ENCODE measurements at places on chromosomes 16 and 17.

- DNase-seq = peak; percentile 49
Measured at GRCh38 chr16:30947859-30948666, 805 bp upstream of the ORAI3 start.

GRCh38 chr17:76075364-76076145 lies 974 bp downstream of the GALR2 start:
- no peak for DNase-seq

GRCh38 chr17:20207262-20207985 lies 198.3 kb downstream of the SPECC1 start:
- DNase-seq = no peak

DNA sequence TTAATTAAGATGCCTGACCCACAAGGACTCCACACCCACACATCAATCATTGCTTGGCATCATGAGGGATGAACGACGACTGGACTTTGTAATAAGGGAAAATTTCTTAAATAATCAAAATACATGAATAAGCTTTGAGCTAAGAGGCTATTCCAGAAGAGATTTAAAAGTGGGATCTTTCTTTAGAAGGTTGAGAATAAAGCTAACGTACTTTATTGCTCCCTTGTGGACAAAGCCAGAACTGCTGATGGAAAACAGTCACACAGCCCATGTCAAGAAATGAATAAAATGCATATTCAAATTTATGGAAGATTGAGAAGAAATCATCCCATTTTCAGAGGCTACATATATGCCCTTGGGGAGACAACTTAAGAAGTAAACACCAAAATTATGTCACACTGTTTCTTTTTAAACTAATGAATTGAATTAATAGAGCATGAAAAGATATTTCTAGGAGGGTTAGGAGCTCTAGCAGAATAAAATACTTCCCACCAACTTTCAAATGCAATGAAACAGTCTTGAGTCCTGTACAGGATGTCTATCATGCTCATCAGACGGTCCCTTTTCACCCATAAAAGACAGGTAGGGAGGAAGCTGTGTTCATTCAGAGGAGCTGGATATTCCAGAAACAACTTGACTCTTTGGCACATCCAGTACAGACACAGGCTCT lies 60.2 kb upstream of the PHOSPHO1 start:
- no peak for DNase-seq

DNA sequence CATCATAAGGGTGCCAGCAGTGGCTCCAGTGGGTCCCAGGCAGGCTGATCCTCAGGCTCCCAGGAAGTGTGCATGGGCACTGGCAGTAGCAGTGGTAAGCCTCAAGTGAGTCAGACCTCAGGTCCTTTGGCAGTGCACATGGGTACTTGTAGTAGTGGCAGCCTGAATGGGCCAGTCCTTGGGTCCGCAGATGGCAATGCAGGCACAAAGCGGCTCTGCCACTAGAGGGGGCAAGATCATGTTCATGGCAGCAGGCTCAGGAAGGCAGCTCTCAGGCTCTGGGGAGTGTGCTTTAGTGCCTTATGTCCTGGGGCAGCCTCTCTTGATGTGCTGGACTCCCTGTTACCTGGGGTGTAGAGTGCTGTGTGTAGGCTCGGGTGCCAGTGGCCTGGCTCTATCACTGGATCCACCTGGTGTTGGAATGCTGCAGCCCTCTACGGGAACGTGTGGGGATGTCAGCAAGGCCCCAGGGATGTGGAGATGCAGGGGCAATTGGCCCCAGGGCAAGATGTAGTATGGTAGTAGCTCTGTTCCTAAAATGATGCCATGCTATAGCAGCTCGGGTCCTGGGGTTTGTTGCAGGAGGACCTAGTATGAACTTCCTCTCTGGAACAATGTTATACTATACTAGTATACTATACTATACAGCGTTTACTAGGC lies 11.0 kb downstream of the ACSM3 start:
- DNase-seq = peak; percentile 33

DNA sequence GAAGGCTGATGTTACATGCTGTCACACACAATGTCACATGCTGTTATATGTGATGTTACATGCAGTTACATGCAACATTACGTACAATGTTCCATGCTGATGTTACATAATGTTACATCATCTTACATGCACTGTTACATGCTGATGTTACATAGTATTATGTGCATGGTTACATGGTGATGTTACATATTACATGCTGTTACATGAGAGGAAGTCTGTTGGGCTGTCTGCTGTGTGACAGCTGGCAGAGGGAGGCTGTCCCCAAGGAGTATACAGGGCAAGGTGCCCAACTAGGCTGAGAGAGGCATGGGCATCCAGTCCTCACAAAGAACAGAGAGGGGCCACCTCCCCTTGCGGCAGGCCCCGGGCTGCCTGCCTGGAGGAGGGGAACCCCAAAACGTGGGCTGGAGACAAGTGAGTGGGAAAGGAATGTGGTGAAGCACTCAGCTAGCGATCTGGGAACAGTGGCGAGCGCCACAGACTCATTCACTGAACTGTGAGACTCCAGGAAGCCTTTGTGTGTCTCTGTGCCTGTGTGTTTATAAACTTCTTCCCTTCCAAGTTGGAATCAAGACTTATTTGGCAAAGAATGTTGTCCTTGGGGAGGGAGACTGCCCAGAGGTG lies 30.6 kb downstream of the TMEM92 start:
- DNase-seq = no peak

Data from NCI-H774 (cell line).